ENCODE measurements at places on chromosomes 12 and 14.

GRCh38 chr12:49355913-49356312 is 9.2 kb downstream of the DNAJC22 start:
- DNase-seq: no peak

GRCh38 chr12:19967001-19967400 is 401.3 kb upstream of the PDE3A start:
- DNase-seq: no peak

DNA sequence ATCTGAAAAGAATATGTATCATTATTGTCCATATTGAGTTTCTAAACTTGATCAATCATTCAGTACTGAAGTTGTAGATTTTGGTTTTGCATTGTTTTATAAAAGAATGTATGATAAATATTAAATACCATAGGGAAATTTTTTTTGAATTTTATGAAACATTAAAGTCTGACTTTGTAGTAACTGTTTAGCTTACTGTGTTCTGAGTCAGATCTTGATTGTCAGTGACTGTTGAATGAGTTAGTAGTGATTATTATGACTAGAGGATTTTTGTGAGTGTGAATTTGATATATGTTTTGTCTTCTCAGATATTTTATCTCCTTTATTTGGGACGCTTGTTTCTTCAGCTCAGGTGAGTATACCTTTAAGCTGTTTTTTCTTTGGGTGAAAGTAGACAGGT is 10.1 kb downstream of the TDP1 start:
- DNase-seq: no peak

DNA sequence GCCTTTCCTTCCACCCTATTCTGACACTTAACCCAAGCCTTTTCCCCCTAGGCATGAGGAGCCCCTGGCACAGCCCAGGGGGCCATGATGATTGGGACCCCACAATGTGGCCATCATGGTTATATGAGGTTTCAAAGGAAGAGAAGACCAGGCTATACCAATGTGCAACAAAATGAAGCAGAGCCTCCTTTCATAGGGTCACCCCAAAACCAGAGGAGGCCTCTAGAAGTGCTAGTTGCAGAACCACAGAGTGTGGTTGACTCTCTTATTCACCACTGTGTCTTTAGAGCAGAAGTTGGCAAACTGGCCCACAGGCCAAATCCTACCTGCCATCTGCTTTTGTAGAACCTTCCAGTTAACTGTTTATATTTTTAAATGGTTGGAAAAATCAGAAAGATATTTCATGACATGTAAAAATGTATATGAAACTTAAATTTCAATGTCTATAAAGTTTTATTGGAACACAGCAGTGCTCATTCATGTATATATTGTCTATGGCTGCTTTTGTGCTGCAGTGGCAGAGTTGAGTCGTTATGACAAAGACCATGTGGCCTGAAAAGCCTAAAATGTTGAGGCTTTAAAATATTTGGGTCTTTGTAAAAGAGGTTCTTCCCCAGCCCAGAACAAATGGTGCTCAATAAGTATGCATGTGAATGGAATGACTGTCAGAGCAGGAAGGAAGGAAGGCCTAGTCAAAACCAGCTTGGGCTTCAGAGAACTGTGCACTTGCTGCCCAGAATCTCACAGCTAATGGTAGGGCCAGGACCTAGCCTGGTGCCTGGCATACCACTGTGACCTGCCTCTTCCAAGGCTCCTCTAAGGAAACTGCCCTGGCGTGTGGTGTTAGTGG is 49.2 kb downstream of the SUSD6 start:
- no peak for DNase-seq
